Ovary (tissue), 10 donors: ENCODE measurements at places on chromosomes 4 and X.

DNA sequence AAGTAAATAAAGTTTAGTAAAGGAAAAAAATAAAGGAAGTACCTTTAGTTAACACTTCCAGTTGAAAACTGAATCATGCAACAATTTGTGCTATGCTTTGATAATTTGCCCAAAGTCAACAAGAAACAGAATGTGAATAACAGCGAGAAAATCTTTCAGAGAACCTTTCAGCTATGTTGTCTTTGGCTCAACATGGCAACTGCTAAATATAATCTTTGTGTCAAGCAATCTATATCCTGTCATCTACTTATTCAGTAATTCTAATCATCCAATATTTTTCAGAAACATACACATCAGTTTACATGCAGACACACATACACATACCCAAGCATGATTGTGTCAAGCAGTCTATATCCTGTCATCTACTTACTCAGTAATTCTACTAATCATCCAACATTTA, 136.0 kb upstream of the PABPC4L start:
- no peaks in the 10 kb centered on the region for H3K36me3 ChIP-seq
- H3K4me1 ChIP-seq = no peaks in the 10 kb centered on the region
- H3K27ac ChIP-seq = no peak overlapping the region
- no peak for DNase-seq
- H3K4me3 ChIP-seq = no peak overlapping the region

- DNase-seq = no peak
- H3K27ac ChIP-seq = no peak overlapping the region
- H3K4me1 ChIP-seq = no peaks in the 10 kb centered on the region
- H3K36me3 ChIP-seq = no peaks in the 10 kb centered on the region
- no peaks in the 10 kb centered on the region for H3K27me3 ChIP-seq
These were observed 78.9 kb upstream of the GUCY1A1 start for GRCh38 chr4:155587766-155588165.

DNA sequence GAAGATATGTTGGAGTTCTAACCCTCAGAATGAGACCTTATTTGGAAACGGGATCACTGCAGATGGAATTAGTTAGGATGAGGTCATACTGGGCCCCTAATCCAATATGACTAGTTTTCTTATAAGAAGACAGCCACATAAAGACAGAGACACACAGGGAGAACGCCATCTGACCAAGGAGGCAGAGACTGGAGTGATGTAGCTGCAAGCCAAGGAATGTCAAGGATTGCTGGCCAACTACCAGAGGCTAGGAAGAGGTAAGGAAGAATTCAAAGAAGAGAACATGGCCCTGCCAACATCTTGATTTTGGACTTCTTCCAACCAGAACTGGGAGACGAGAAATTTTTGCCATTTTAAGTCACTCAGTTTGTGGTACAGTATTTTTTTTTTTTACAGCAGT, 152.8 kb upstream of the DIPK2B start:
- no peak overlapping the region for H3K27ac ChIP-seq
- no peaks in the 10 kb centered on the region for H3K4me1 ChIP-seq
- H3K27me3 ChIP-seq = no peaks in the 10 kb centered on the region
- no peak overlapping the region for H3K4me3 ChIP-seq
- no peak for DNase-seq
- no peaks in the 10 kb centered on the region for H3K36me3 ChIP-seq

GRCh38 chr4:38995660-38996005, 36.6 kb downstream of the TMEM156 start:
- no peaks in the 10 kb centered on the region for H3K27me3 ChIP-seq
- no peak for DNase-seq
- no peaks in the 10 kb centered on the region for H3K36me3 ChIP-seq
- no peaks in the 10 kb centered on the region for H3K4me1 ChIP-seq
- no peak overlapping the region for H3K4me3 ChIP-seq

DNA sequence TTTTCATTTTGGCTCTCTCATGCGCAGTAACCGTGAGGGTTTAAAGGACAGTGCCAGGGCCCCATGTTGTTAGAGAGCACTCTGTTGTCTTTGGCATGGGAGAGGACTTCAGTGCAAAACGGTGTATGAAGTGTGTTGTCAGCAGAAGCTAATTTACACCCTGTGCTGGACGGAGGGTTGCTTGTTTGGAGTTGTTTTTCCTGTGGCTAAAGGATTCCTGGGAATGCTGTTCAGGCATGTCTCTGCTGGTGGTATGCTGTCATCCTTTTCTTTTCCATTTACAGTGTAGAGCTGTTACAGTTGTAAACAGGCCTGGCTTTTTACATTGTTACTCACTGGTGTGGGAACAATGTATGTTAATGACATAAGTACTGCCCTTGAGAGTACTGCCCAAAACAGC, 206.3 kb downstream of the CBR4 start:
- no peaks in the 10 kb centered on the region for H3K36me3 ChIP-seq
- DNase-seq = no peak
- H3K27ac ChIP-seq = no peak overlapping the region
- H3K4me3 ChIP-seq = no peak overlapping the region

DNA sequence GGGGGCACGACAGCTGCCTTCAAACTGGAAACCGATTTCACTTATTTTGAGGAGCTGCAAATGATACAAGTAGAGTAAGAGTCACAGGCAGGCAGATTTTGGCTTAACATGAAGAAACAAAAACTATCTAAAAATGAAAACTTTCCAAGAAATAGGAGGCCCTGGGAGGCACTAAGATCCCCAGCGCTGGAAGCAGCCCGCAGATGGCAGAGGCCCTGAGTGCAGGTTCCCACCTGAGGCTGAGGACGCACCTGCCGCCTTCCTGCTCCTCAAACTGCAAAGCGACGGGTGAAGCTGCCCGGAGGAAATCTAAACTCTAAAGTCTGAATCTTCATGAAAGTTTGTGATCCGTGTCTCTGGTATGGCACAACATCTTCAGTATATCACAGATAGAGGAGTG, 138.7 kb downstream of the AFAP1 start:
- H3K4me1 ChIP-seq = peaks cover under 1% of the 10 kb centered on the region
- no peak overlapping the region for H3K27ac ChIP-seq
- H3K36me3 ChIP-seq = no peaks in the 10 kb centered on the region
- no peaks in the 10 kb centered on the region for H3K27me3 ChIP-seq
- no peak for DNase-seq

DNA sequence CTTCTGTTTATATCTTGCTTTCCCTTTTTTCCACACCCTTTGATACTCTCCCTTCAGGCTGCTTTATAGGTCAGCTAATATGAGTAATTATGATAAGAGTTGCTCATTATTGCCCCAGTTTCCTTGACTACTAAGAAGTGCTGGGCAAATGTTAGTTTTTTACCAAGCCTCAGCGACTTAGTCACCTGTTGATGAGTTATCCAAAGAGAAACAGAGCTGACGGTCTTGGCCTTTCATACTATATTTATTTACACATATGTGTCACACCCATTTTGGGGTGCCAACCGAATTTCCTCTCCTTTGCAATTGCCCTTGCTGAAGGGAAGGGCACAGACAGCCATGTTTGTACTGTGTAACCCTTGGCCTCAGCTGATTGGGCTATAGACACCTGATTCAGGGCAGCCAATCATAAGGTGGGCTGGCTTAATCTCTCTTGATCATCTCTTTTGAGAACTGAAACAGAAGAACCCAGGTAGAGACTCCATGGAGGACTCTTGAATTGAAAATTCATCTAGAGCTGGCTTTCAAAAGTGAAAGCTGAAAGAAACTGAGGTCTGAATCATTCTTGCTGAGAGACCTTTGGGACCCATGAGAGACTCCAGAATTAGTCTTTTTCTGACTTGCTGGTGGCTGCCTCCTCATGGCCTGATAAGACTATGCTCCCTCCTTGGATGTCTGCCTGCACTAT, 111.7 kb upstream of the RPS6KA3 start:
- no peak overlapping the region for H3K4me3 ChIP-seq
- no peak overlapping the region for H3K27ac ChIP-seq
- H3K4me1 ChIP-seq = no peaks in the 10 kb centered on the region
- no peaks in the 10 kb centered on the region for H3K27me3 ChIP-seq
- no peak for DNase-seq

- H3K27me3 ChIP-seq = no peaks in the 10 kb centered on the region
- H3K36me3 ChIP-seq = no peaks in the 10 kb centered on the region
- no peak overlapping the region for H3K4me3 ChIP-seq
- H3K27ac ChIP-seq = no peak overlapping the region
These were observed 78.0 kb upstream of the DRD5 start for GRCh38 chr4:9703391-9703790.

DNA sequence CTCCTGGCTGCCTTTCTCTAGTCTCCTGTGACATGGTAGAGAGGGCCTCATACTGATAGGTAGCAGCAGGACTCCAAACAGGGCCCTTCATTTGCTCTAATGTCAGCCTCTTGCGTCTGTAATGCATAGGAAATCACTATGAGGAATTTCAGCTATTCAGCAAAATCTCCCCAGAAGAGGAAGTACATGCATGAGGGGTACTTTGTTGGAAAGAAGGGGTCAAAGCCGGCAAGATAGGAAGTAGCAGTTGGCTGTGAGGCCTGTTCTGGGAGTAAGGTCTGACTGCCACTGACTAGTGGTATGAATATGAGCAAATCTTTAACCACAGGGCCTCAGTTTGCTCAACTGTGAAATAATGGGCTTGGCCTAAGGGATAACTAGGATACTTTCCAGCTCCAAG, 283.2 kb downstream of the ARHGAP10 start:
- H3K27me3 ChIP-seq = no peaks in the 10 kb centered on the region
- no peak for DNase-seq
- no peak overlapping the region for H3K27ac ChIP-seq
- no peak overlapping the region for H3K4me3 ChIP-seq

- peaks cover 2% of the 10 kb centered on the region for H3K4me1 ChIP-seq
- H3K4me3 ChIP-seq = peak overlapping the region; percentile 63
- no peaks in the 10 kb centered on the region for H3K36me3 ChIP-seq
- H3K27me3 ChIP-seq = no peaks in the 10 kb centered on the region
These were observed 48.5 kb downstream of the PRPS1 start for GRCh38 chrX:107676559-107677378.

DNA sequence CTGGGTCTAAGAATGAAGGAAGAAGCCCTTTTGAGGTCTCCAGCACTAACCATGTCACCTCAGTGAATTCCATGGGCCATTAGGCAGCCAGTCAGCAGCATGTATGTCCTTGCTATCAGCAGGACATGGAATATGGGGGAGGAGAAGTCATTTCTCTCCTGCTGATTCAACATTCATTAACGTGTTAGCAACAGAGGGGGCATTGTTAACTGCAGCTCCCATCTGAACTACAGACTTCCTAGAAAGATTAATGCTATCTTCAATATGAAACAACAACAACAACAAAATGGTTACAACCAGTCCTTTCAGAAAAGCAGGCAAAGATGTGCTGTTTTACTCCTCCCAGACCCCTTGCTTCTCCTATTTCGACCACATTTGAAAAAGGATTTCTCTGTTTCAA, 120.4 kb upstream of the SLC34A2 start:
- H3K4me1 ChIP-seq = no peaks in the 10 kb centered on the region
- H3K27ac ChIP-seq = no peak overlapping the region
- H3K4me3 ChIP-seq = no peak overlapping the region
- no peaks in the 10 kb centered on the region for H3K27me3 ChIP-seq
- DNase-seq = no peak

GRCh38 chr4:129218360-129218759, 122.4 kb downstream of the C4orf33 start:
- no peak overlapping the region for H3K27ac ChIP-seq
- no peak for DNase-seq
- H3K4me1 ChIP-seq = no peaks in the 10 kb centered on the region
- no peaks in the 10 kb centered on the region for H3K27me3 ChIP-seq
- no peak overlapping the region for H3K4me3 ChIP-seq

DNA sequence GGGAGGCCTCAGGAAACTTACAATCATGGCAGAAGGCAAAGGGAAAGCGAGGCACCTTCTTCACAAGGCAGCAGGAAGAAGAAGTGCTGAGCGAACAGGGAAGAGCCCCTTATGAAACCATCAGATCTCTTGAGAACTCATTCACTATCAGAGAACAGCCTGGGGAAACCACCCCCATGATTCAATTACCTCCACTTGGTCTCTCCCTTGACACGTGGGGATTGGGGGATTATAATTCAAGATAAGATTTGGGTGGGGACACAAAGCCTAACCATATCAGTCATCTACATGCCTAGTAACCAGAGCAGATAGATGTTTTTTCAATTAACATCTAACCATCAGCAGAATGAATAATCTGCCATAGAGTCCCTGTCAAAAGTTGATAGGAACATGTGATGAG, 30.4 kb downstream of the FAM13A start:
- H3K36me3 ChIP-seq = no peaks in the 10 kb centered on the region
- H3K27ac ChIP-seq = no peak overlapping the region
- H3K4me1 ChIP-seq = no peaks in the 10 kb centered on the region
- H3K4me3 ChIP-seq = no peak overlapping the region

DNA sequence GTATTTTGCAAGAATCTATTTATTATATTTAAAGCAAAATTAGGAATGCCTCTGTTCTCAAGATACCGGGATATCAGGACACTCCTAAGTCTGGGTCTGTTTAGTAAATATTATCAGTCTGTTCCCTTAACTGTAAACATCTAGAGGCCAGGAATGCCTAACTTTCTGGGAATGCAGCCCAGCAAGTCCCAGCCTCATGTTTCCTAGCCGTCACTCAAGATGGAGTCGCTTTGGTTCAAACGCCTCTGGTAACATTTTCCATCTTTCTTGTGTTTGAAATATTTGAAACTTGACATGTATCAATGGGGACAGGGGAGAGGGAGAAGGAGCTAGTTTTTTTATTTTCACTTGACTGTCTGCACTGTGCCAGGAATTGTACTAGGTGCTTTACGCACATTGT, 85.4 kb downstream of the FBXL5 start:
- H3K27me3 ChIP-seq = no peaks in the 10 kb centered on the region
- no peak for DNase-seq
- H3K36me3 ChIP-seq = no peaks in the 10 kb centered on the region
- H3K4me3 ChIP-seq = no peak overlapping the region
- no peaks in the 10 kb centered on the region for H3K4me1 ChIP-seq

DNA sequence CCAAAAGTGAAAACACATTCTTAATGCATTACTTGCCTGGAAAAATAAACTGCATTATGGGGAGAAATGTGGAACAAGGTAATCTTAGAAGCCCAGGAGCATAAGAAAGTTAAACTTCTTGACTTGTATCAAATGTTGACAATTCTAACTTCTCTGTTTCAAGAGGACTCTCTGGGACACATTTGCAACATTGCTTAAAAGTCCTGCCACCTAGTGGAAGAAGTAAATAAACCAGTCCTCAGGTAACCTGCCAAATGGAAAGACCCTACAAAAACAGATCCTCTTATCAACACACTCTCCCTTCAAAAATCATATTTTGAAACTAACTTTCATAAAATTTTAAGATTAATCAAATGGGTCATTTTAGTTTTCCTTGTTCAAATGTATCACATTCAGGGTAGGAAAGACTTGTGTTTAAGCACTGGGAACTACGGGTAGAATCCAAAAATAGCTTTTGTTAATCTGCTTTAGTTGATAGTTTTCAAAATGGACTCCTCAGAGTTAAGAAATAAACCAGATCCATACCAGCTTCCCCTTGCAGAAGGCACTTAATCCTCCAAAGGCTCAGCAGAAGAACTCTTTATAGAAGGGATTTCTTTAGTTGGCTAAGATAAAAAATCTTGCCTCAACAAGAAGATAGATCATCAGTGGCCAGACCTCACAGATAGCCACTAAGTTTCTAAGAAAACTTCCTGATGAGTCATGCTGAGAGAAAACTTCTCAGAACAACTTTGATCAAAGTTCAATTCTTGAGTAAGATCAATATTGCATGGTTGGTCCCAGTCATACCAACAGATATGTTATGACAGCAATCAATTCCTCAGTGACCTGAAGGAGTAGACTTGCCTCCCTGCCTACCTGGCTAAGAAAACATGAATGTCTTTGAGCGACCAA, 141.7 kb downstream of the HHIP start:
- H3K4me1 ChIP-seq = no peaks in the 10 kb centered on the region
- no peak overlapping the region for H3K27ac ChIP-seq
- H3K4me3 ChIP-seq = no peak overlapping the region
- H3K36me3 ChIP-seq = no peaks in the 10 kb centered on the region
- H3K27me3 ChIP-seq = no peaks in the 10 kb centered on the region

GRCh38 chrX:114165537-114165936, 418.3 kb upstream of the HTR2C start:
- no peaks in the 10 kb centered on the region for H3K4me1 ChIP-seq
- H3K27ac ChIP-seq = no peak overlapping the region
- DNase-seq = no peak
- H3K4me3 ChIP-seq = no peak overlapping the region
- H3K36me3 ChIP-seq = no peaks in the 10 kb centered on the region
